ENCODE measurements at places on chromosomes 4 and X.

- DNase-seq: no peak
These were observed 71.6 kb upstream of the TET2 start for GRCh38 chr4:105075045-105075444.

DNA sequence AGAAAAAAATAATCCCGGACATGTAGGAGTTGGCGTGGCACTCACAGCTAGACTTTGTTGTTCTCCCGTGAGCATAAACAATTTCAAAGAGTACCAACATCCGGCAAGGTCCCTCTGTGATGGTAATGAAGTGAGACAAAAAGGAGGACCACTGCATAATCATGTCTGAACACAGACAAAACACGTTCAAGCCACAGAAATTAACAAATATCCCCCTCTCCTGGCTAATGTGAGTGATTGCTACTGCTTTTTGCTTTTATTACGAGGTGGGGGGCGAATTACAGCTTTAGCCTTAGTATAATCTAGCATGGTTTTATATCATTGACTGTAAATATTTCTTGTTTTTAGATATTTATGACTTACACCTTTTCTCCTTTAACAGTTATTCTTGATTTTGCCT is 118.5 kb downstream of the PLS3 start:
- no peak for DNase-seq

- DNase-seq: no peak
These were observed 100.8 kb downstream of the PSAPL1 start for GRCh38 chr4:7333801-7334421.

- no peak for DNase-seq
These were observed 38.7 kb upstream of the DCLK2 start for GRCh38 chr4:150039274-150040127.

DNA sequence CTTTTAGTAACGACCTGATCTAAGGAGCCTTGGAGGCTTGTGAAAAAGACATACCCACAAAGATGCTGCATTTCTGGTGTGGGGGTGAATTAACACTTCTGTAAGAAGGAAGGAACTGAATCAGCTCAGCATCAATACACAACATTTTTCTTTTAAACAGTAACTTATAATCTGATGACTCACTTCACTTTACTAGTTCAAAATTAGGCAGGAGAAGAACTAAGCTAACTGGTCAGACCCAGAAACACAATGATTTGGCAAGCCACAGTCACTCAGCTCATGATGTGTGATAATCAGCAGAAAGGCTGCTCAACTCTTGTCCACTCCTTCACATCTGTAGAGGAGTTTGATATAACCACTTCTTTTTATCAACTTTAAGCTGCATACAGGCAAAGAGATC is 4.6 kb downstream of the MMAA start:
- DNase-seq: no peak

DNA sequence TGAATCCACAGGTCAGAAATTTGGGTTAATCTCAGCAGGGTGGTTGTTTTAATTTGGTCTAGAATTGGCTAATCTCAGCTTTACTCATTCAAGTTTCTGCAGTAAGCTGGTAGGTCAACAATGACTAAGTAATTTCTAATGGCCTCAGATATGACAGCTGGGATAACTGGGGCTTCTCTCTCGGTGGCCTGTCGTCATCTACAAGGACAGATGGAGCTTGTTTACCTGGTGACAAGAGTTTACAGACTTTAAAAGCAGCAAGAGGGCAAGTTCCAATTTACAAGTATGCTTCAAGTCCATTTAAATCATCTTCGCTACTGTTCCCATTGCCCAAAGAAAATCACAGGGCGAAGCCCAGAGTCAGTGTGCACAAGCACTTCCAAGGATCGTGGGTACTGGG is 453.9 kb downstream of the PDHA2 start:
- DNase-seq: no peak

DNA sequence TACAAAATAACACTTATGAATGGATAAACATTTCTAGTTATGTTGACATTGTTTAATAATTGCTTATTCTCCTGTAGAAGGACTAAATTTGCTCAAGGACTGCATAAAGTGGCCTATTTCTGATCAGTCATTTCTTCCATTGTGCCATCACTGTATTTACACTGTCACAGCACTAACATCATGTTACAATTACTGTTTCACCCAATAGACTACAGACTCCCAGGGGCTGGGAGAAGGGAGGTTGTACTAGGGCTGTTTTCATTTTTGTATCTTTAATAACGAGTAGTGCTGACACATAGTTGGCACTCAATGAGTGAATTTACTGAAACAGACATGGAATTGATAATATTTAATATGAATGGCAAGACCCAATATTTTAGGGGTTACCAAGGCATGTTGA is 139.5 kb downstream of the SLC10A7 start:
- no peak for DNase-seq

- no peak for DNase-seq
These were observed 33.6 kb downstream of the LNX1 start for GRCh38 chr4:53557669-53558064.

GRCh38 chr4:30767147-30767845 is 47.1 kb downstream of the PCDH7 start:
- DNase-seq: no peak

DNA sequence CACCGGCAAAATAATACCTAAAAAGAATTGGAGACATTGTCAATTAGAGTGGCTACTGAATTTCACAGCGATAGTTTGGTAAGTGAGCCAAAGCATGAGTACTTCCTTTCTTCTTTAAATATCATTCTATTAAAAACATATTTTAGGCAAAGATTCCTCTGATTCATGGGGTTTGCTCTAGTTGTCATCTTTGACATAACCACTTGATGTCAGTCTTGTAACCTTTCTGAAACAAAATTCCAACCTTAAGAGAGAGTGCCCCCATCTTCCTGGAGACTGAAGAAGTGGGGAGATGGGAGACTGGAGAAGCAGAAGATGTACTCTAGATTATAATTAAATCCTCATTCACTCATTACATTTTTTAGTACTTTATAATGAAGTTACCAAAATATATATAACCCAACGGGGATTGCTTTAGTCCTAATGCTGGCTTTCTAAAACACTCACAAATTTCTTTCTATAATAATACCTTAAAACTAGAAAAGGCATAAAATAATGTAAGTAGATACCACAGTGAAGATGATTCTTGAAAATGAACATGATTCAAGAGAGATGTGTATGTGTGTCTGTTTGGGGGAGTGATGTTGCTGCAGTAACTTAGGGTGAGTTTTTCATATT is 96.4 kb downstream of the EMCN start:
- DNase-seq: no peak

DNA sequence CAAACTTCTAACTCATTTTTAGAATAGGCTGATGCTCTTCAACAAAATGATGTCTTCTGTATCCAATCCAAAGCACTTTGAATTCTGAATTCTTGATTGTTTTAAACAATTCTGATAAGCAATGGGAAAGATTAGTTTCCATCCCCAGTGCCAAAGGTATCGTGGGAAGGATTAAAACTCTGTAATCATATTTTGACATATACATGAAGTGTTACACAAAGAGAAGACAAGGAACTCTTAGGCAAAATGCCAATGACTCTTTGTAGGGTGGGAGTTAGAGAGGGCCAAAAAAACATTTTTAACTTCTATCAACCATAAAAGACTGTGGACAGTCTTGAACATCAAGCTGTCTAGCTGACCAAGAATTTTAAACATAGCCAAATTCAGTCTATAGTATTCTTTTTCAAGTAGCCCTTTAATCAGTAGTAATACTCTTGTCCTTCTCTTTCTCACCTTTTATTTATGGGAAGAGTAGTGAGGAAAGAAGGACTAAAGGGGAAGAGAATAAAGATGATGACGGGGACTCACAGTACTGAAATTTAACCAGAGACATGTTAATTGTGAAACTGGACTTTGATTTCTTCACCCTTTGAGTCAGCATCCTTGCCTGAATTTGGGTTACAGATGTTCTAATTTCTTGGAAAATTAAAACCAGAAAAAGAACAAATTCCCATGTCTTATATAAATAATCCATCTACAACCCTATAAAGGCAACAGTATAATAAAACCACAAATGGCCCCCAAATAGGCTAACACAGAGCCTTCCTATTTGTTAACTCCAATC is 51.8 kb upstream of the VEGFD start:
- no peak for DNase-seq

DNA sequence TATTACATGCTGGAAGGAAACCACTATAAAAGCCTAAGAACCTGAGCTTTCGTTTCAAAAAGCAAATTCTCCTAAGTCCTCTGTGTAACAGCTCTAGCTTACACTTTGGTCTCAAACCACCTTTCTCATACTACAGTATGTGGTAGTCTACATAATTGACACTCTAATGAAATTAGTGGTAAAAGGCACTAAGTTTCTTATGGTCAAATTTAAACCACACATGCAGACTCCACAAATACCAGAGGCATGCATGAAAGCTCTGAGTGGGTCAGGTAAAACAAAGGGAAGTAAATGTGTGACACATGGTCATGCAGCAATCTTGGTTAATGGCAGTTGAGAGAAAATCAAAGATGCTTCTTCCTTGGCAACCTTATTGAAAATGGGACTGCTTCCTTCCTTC is 187.8 kb downstream of the CCNG2 start:
- DNase-seq: no peak

DNA sequence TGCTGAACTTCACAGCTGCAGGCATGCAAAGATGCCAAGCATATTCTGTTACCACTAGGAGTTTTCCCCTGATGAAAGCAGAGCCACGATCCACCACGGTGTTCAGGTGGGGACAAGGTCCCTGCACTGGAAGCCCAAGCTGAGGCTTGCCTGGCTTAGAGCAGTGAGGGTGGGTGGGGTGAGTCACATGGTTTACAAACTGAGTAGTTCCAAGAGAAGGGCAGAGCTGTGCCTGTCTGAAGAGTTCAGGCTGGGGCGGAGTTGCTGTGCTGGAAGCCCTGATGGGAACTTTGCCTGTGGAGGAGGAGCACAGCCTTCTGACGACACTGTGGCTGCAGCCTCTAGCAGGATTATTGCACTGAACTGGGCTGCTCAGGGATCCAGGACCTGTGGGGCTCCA is 45.5 kb downstream of the FAM9B start:
- no peak for DNase-seq

DNA sequence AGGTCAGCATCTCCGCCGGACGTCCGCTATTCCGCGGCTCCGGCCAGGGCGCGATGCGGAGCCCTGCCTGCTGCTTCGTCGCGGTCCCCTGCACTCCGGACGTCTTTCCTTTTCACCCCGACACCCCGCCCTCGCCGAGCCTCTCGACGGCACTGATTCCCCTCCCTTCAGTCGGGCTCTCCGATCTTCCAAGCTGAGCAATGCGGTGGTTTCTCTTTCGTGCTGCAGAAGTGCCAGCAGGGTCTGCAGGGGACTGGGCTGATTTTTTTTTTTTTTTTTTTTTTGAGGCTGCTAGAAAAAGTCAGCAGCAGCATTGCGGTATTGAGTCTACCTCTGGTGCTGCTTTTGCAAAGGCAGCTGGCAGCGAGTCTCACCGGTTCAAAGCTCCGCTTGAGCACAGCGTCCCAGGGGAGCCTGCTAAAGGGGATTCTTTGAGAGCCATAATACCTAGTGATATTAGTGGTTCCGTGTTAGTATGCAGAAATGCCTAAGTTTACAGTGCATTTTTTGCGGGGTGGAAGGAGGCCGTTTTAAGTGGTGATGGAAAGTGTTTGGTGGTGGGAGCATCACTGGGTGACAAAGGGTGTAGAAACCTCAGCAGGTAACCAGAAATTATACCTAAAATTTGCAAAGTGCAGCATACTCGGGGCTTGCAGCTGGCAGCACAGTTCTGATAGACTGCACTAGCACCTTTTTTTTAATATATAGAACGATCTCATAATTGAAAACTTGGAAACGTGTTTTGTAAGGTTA is 969 bp downstream of the STIM2 start:
- peak; percentile 38 for DNase-seq

DNA sequence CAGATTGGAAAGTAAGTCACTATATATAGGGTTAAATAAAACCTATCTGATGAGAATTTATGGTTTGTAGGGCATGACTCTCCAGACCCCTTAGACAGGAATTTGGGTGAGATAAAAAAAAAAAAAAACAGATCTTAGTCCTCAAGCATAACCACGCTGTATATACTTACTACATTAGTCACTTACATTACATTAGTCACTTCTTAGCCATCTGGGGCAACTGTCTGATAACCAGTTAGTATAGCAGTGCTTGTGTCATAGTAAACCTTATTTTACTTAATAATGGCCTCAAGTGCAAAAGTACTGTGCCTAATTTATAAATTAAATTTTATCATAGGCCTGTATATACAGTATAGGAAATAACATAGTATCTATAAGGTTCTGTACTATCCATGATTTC is 60.2 kb upstream of the RPS6KA6 start:
- DNase-seq: no peak

- no peak for DNase-seq
These were observed 56.1 kb downstream of the PLS3 start for GRCh38 chrX:115616943-115617563.

DNA sequence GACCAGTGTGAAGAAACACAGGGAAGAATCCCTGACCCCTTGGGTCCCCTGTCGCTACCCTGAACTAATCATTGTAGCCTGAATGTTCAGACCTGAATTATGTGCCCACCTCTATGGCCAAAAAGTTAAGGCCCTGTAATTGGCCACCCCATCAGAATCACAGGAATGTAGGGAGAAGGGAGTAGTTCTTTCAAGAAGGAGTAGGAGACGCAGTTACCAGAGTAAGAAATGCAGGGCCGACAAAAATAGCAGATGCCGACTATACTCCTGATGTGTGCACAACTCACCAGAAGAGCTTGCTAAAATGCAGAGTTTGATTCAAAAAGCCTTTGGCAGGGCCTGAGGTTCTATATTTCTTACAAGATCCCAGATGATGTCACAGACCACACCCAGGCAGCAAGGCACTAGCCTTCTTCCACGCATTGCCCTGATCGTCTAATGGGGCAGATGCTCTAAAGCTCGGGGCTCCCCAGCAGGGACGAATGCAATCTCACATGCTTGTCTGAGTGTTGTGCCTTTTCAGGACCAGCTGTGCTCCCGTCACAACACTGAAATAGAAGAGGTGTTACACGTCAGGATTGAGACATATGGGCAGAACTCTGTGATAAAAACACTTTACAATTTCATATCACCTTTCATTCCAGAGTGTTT is 161.0 kb upstream of the FAM241A start:
- no peak for DNase-seq

DNA sequence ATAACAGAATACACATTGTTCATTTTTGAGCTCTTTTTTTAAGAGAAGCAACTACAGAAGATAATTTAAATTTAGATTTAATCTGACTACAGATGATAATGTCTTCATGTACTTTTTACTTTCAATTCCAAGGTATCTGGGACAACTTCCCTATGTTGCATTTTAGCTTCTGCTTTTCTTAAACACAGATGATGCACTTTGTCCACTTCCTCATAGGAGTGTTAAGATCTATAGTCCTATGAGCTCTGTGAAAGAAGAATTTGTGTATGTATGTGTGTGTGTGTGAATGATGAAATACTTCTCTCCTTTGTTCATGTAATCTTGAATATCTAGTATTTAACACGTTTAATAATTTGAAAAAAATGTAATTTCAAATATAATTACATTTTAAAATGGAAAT is 5.3 kb upstream of the FHIP1A start:
- DNase-seq: no peak
